Upper lobe of right lung (tissue), 1 donor: ENCODE measurements at places on chromosomes 16 and 17. TPM values are rescaled to one million over a fixed set of nuclear protein-coding genes. Genes with fewer than 3 reads are reported as not detected.

- peak; percentile 68 for DNase-seq
Observed at GRCh38 chr17:47276868-47277267, 23.2 kb downstream of the ITGB3 start.

- no peak for DNase-seq
Observed at GRCh38 chr16:10624527-10624926, 44.1 kb upstream of the EMP2 start.

GRCh38 chr16:30367349-30368009 is 2.8 kb downstream of the TBC1D10B start:
- DNase-seq = no peak

DNA sequence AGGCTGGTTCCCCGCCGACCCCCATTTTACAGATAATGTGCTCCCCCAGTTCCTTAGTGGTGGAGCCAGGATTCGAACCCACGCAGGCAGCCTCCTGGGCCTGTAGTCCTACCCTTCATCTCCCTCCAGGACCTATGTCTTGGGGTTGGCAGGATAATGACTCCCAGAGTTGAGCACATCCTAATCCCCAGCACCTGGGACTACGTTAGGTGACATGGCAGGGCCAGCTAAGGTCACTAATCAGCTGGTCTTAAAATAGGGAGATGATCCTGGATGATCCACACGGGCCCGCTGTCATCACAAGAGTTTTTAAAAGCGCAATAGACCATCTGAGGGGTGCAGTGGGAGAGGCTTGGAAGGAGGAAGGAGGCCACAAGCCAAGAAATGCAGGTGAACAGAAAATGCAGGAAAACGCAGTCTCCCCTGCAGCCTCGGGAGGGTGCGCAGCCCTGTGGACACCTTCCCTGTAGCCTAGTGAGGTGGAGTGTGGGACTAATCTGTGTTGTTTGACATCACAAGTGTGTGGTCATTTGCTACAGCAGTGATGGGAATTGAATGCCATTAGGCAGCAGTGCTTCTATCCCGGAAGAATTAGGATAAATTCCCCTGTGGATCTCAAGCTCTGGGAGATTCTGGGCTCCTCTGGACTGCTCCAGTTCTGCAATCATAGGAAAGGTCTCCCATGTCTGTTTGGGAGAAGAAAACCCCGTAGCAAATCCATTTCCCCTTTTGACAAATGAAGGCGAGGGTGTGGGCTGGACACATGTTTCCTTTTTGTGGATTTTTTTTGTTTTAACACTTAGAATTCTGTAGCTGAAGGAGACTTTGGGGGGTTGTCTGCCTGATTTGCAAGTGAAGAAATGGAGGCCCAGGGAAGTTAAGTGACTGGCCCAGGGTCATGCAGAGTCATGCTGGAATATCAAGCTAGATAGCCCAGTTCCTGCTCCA is 297.7 kb downstream of the SEC14L1 start:
- DNase-seq = no peak

LRRC75A gene
- 2.5 TPM for total RNA-seq

DNA sequence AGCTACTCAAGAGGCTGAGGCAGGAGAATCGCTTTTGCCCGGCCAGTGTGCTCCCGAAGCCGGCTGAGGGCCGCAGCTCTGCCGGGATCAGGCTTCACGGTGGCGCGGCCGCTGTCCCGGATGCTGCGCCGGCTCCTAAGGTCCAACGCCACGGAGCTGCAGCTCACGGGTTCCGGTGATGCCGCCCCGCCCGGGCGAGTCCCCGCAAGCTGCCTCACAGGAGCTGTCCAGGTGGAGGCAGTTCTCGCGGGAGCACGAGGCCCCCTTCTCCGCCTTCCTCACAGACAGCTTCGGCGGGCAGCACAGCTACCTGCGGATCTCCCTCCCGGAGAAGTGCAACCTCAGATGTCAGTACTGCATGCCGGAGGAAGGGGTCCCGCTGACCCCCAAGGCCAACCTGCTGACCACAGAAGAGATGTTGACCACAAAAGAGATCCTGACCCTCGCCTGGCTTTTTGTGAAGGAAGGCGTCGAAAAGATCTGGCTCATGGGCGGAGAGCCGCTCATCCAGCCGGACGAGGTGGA is 111.4 kb upstream of the SIAH1 start:
- no peak for DNase-seq

- DNase-seq = no peak
Observed at GRCh38 chr17:17324616-17325015, 21.4 kb downstream of the NT5M start.
